ENCODE measurements at places on chromosomes 2 and 18. TPM values are rescaled to one million over a fixed set of nuclear protein-coding genes. Genes with fewer than 3 reads are reported as not detected.
A peak's percentile ranks its signal among the peaks of the same experiment; 100 is the strongest.

DNA sequence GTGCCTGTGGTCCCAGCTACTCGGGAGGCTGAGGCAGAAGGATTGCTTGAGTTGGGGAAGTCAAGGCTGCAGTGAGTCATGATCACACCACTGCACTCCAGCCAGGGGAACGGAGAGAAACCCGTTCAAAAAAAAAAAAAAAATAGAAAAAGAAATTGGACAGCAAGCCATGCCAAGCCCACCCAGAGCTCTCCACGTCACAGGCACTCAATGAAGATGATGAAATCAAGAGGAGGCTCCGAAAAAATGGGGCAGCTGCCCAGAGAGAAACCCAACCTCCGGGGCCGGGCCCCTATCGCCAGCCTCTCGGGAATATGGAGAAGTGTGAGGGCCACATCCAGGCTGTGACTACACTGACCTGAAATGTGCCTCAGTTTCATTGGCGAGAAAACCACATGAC lies 40.0 kb downstream of the BIN1 start:
- H3K4me1 ChIP-seq, result peaks cover 4% of the 10 kb centered on the region
- H3K27me3 ChIP-seq, result no peaks in the 10 kb centered on the region
- H3K27ac ChIP-seq, result peak overlapping the region; percentile 67
- peak; percentile 95 for DNase-seq
- no peak overlapping the region for H3K4me3 ChIP-seq

GRCh38 chr2:207937253-207937652 lies 88.1 kb downstream of the PLEKHM3 start:
- DNase-seq, result no peak
- peaks cover 24% of the 10 kb centered on the region for H3K4me1 ChIP-seq
- no peaks in the 10 kb centered on the region for H3K27me3 ChIP-seq
- no peak overlapping the region for H3K27ac ChIP-seq
- no peaks in the 10 kb centered on the region for H3K36me3 ChIP-seq

- no peaks in the 10 kb centered on the region for H3K4me1 ChIP-seq
- H3K4me3 ChIP-seq, result no peak overlapping the region
- DNase-seq, result no peak
- H3K36me3 ChIP-seq, result no peaks in the 10 kb centered on the region
- H3K27me3 ChIP-seq, result no peaks in the 10 kb centered on the region
- no peak overlapping the region for H3K27ac ChIP-seq
These were observed 237.3 kb upstream of the THUMPD2 start for GRCh38 chr2:40016151-40016885.

DNA sequence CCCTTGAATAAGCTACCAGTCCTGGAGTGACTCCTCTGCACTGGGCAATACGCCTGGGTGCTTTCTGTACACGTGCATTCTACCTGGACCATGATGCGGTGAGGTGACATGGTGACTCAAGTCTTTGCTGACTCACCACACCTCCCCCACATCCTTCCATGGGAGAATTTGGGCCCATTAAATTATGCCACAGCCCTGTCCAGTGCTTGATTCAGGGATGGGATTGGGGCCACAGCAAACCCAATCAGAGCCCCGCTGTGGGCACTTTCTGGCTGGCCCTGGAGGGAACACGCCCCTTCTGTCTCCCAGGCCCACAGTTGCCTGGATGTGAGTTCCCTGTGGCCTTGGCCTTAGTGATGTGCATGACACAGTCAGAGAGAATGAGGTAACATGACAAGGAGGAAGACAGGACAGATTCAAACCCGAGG lies 86.9 kb downstream of the LRRC30 start:
- H3K4me3 ChIP-seq, result no peak overlapping the region
- H3K36me3 ChIP-seq, result no peaks in the 10 kb centered on the region

GRCh38 chr2:212392043-212392442 lies 146.6 kb downstream of the ERBB4 start:
- DNase-seq, result no peak
- H3K36me3 ChIP-seq, result no peaks in the 10 kb centered on the region
- no peak overlapping the region for H3K27ac ChIP-seq
- H3K4me1 ChIP-seq, result no peaks in the 10 kb centered on the region
- no peaks in the 10 kb centered on the region for H3K27me3 ChIP-seq

GRCh38 chr2:128503399-128504245 lies 185.0 kb upstream of the HS6ST1 start:
- no peak overlapping the region for H3K27ac ChIP-seq
- no peaks in the 10 kb centered on the region for H3K27me3 ChIP-seq
- no peak overlapping the region for H3K4me3 ChIP-seq

- H3K4me3 ChIP-seq, result no peak overlapping the region
- H3K36me3 ChIP-seq, result no peaks in the 10 kb centered on the region
- H3K27me3 ChIP-seq, result no peaks in the 10 kb centered on the region
- H3K27ac ChIP-seq, result no peak overlapping the region
These were observed 97.8 kb downstream of the RTN4 start for GRCh38 chr2:54952425-54952824.

DNA sequence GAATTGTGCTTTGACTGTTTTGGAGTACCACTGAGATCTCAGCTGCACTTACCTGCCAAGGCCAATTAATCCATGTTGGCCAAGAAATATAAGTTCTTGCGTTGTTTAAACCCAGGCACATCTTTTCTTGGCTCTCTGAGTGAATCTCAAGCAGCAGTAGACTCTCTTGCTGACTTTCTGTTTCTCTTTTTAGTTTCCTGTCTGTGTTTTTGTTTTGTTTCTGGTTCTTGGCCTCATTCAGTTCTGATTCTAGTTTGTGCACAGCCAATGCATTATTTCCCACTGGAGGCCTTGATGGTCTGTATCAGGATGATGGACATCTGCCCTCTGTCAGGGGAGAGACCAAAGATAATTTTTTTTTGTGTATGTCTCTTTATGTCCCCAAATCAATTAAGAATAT lies 379.4 kb downstream of the CDH2 start:
- no peak for DNase-seq
- H3K27me3 ChIP-seq, result no peaks in the 10 kb centered on the region
- no peak overlapping the region for H3K4me3 ChIP-seq
- no peaks in the 10 kb centered on the region for H3K4me1 ChIP-seq
- H3K27ac ChIP-seq, result no peak overlapping the region

- no peak overlapping the region for H3K4me3 ChIP-seq
- no peaks in the 10 kb centered on the region for H3K4me1 ChIP-seq
- H3K27me3 ChIP-seq, result no peaks in the 10 kb centered on the region
These were observed 282.2 kb upstream of the ATP5MC3 start for GRCh38 chr2:175463589-175464310.

GRCh38 chr2:24577481-24577880 lies 86.4 kb downstream of the NCOA1 start:
- no peaks in the 10 kb centered on the region for H3K27me3 ChIP-seq
- no peak for DNase-seq
- no peaks in the 10 kb centered on the region for H3K4me1 ChIP-seq
- no peak overlapping the region for H3K4me3 ChIP-seq
- no peaks in the 10 kb centered on the region for H3K36me3 ChIP-seq
- no peak overlapping the region for H3K27ac ChIP-seq

Gene CD8B2
- total RNA-seq, result not detected

Gene MSTN
- 0.19 TPM for total RNA-seq

Gene QPCT
- 1.1 TPM for total RNA-seq

Gene CCDC74A
- 3.9 TPM for total RNA-seq

Gene TRIM54
- total RNA-seq, result 136 TPM

Gene C2orf80
- total RNA-seq, result not detected

Gene TEX44
- not detected for total RNA-seq
